Activated T-cell treated with anti-CD3 and anti-CD28 coated beads for 24 hours (primary cell): ENCODE measurements at places on chromosomes 2 and 18.

GRCh38 chr18:2958819-2959298, 54.1 kb downstream of the LPIN2 start:
- no peak for DNase-seq

GRCh38 chr2:128178650-128179460, 87.9 kb downstream of the UGGT1 start:
- peak; percentile 16 for DNase-seq

- no peak for DNase-seq
These were observed 1.7 kb upstream of the CELF4 start for GRCh38 chr18:37567061-37567993.

- no peak for DNase-seq
These were observed 107.1 kb upstream of the MAPRE2 start for GRCh38 chr18:34933909-34934661.

DNA sequence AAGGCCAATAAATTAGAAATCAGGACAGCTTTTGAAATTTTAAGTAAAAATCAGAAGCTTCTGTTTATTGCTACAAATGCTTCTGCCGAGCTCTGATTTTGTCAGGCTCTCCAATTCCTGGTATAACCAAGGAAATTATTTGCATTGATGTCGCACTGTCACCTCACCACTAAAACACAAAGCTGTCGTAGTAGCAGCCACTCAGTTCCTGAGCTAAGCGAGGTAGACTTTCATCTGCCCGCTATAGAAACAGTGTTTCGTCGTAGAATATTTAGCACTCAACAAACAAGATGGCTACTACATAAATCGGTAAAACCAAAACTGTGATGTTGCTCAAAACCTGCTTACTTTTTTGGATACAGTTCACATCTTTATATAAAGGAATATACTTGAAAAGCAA, 141.3 kb upstream of the FOSL2 start:
- no peak for DNase-seq

DNA sequence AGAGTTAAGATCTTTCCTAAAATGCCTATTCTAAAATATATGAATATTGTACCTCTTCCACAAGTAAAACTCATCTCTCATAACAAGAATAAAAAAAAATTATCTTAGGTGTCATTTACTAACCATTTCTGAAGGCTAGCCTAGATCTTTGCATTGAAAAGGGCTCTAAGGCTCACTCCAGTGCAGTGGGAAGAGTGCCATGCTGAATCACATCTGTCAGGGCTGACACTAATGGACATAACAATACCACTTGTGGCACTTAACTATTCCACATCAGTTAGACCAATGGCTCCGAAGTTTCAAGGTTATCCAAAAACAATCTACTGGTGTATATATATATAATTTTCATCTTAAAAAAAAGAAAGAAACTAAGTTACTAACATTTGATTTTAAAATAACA, 130.2 kb downstream of the EXOC6B start:
- DNase-seq = no peak
